DMS 273 treated with DMSO at 0.1 percent for 48 hours (cell line): ENCODE measurements at places on chromosomes 1 and 21.
A peak's percentile ranks its signal among the peaks of the same experiment; 100 is the strongest.

GRCh38 chr1:244329591-244330317, 122.0 kb downstream of the ADSS2 start:
- DNase-seq, result no peak

DNA sequence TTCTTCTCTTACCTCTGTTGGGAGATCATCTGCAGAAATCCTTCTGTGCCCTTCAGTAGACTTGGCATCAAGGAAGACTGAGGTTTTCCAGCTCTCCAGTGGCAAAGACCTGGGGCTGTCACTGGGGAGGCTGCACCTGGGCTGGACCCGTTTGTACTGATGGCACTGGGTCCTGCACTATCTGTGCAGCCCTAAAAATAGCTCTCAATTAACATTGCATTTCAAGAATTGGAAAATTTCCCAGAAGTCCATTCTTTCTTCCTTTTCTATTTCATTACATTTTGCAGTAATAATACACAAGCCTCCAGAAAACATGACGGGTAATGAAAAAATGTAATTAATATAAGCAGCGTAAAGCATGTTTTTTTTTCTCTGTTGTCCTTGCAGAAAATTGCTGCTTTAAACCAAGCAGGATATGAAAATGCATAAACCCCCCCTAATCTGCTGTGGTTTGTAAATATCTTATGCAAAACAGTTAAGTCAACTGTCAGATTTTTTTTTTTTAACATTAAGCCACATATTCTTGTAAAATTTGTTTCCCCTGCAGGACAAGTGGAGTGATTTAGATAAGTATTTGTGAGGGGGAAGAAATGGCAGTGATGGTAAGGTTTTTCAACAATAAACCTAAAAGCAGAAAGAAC, 64.9 kb downstream of the LMO4 start:
- DNase-seq, result no peak

- peak; percentile 9 for DNase-seq
Observed at GRCh38 chr1:93816970-93817678, 61.9 kb downstream of the DNTTIP2 start.

- no peak for DNase-seq
Observed at GRCh38 chr1:184506481-184506880, 119.7 kb downstream of the C1orf21 start.

GRCh38 chr1:101331794-101332193, 95.0 kb downstream of the S1PR1 start:
- DNase-seq, result no peak

DNA sequence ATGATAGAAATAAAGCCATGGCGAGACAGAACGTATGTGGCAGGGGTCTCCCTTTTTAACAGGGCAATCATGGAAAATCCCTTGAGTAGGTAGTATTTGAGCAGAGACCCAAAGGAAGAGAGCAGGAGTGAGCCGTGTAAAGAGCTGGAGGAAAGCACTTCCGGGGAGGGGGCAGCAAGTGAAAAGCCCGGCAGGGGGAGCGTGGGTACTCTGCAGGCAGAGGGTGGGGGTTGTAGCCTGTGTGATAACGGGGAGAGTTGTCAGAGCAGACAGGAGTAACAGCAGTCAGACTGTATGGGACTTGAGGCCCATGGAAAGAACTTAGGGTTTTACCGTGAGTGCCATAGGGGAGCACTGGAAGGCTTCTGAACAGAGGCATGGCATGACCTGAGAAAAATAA, 51.1 kb upstream of the LDLRAP1 start:
- no peak for DNase-seq

DNA sequence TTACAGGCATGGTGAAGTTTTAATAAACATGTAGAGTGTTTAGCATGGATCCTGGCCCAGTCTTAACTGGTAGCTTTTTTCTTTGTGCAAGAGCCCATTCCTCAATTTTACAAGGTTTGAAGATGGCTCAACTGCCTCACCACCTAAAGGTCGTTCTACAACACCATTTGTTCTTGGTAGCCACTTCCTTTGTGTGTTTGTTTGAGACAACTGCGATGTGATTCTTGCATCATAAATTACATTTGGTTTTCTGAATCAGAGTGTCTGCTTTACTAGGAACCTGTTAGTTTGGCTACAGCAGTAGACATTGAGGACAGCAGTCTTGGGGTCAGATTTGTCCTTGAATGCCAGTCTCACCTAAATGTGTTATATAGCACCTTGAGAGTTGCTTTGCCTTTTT, 3.3 kb downstream of the PLEKHM2 start:
- DNase-seq, result no peak

DNA sequence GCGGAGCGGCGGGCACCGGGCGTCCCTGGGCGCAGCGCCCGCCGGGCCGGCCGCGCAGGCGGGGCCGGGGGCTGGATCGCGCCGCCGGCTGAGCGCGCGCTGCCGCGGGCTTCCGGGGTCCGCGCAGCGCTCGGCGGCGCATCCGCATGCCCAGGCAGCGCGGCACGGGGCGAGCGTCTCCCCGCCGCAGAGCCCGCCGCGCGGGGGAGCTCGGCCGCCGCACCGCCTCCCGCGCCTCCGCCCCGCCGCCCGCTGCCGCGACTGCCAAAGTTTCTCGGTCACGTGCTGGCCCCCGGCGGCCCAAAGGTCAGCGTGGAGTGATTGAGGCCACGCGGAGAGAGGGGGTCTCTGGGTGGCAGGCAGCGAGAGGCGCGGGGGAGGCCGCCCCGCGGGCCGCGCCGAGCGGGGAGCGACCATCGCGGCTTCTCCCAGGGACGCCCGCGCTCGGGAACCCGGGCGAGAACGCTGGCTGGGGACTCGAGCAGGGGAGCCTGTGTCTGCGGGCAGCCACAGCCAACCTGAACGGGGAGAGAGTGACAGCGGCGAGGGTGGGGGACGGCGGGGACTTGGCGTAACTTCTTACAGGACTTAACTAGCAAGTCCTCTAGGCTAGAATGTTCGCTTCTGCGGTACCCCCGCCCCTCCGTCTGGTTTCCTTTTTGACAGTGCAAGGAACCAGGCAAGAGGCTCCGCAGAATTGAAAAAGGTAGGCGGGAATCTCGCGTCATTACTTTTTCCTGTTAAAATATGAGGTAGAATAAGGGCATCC, at the start of gene ILDR2:
TSS of gene ILDR2 (minus strand) at position 180 of the 769 bp plus-strand sequence. CDS start 272 bp downstream, outside the sequence.
- peak; percentile 3 for DNase-seq

DNA sequence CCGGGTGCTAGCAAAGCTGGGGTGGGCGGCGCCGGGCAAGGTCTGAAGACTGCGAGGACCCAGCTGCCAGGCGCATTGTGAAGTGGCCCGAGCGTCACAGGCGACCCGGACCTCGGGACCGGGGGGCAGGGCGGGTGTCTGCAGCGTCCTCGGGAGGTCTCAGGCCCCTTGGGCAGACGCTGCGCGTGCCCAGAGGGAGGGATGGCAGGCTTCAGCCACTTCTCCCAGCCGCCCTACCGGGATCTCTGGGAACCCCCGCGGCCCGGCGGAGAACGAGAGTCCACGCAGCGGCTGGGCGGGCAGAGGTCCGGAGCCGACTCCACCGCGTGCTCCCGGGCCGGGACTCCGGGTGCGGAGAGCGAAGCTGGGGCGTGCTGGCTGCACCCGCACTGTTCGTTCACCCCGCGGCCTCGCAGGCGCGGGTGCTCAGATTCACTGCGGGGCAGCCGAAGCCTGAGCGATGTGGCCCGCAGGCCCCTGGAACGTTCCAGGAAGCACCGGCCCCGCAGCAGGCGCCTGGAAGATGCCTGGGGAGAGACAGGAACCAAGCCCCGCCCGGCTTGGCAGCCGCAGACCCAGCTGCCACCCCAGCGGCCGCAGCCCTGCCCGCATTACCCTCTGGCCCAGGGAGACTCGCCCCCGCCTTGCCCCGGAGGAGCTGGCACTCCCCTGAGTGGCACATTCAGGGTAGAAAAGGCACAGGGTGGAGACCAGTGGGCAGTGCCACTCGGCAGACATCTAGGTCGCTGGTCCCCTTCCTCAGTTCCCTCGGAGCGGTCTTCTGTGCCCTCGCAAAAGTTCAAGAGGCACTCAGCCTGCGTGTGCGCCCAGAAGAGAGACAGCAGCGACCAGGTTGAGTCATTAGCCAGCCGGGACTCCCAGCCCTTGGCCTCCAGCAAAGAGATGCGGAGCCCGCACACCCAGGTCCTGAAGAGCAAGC, at the start of gene CCDC185:
TSS of gene CCDC185 (plus strand) at position 141 of the 940 bp plus-strand sequence. CDS start at position 202, 61 bp downstream.
- no peak for DNase-seq
